Adipocyte (in vitro differentiated cells): ENCODE measurements at places on chromosomes 11 and 22.

- DNase-seq: no peak
Measured at GRCh38 chr22:39382410-39382809, 17.2 kb upstream of the TAB1 start.

GRCh38 chr11:4839851-4840549 lies 9.0 kb downstream of the OR51S1 start:
- no peak for DNase-seq

DNA sequence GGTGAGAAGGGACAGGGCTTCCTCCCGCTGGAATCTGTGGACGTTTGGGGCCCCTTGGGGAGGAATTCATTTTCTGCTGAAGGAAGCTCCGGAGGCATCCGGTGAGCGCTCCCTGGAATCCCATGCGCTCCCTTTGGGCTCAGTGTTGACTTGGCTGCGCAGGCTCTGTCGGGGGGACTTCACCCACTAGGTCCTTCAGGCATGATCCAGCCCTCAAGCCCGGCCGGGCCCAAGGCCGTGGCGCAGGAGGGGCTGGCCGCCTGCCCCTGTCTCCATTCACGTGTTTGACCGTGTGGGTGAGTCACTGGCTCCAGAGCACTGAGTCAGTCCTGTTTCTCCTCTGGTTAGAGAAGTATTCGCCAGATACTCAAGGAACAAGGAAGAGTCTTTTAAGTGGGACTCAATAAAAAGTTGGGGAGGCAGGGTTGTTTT lies 1.4 kb downstream of the CTTN start:
- DNase-seq: peak; percentile 94

- DNase-seq: peak; percentile 77
Measured at GRCh38 chr22:23772649-23773473, at the start of gene MMP11. MMP11 (plus strand) TSS chr22:23772849; CDS start chr22:23772871, 22 bp downstream.

DNA sequence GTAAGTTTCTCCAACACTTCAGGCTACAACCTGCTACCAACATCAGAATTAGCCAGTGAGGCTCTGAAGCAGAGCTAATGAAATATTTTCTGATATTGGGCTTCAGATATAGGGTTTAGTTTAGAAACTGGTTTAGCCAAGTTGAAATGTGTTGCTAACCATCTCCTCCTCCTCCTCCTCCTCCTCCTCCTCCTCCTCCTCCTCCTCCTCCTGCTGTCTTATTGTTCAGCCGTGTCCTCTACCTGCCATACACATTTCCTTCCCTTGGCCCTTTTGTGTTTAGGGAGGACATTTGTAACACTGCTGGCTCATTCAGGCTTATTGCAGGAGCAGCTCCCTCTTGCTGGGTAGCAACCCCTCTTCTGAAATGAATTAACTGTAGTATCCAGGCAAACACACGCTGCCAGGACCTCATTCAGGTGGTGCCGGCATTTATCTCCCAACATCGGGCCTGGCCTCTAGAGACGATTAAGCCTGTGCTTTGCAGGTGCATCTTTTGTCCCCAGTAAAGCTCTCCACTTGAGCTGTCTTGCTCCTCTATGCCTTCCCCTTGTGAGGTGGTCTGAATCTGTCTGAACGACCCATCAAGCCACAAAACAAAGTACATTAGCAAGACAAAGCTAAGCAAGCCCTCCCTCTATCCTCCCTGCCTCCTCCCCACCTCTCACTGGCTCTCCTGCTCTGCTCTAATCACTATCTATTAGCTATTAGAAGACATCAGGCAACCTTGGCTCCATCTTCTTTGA lies 82.9 kb downstream of the KCNJ1 start:
- DNase-seq: no peak

DNA sequence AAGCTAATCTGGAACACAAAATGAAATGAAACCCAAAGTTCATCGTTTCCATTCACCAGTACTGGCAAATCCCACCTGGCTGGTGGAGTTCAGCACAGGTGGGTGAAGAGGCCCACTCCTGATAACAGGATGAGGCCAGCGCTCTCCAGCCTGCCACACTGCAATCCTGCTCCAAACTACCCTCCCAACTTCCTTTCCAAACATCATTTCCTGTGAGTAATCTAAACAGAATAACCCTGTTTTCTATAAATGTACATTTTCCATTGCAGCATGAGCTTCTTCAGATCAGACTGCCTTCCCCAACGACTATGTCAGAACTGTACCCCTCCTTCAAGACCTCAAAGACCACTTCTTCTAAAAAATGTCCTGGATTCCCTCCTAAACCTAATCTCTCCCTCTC lies 15.9 kb upstream of the NFRKB start:
- DNase-seq: no peak

- DNase-seq: no peak
Measured at GRCh38 chr11:2108675-2109491, 30.3 kb downstream of the IGF2 start.

DNA sequence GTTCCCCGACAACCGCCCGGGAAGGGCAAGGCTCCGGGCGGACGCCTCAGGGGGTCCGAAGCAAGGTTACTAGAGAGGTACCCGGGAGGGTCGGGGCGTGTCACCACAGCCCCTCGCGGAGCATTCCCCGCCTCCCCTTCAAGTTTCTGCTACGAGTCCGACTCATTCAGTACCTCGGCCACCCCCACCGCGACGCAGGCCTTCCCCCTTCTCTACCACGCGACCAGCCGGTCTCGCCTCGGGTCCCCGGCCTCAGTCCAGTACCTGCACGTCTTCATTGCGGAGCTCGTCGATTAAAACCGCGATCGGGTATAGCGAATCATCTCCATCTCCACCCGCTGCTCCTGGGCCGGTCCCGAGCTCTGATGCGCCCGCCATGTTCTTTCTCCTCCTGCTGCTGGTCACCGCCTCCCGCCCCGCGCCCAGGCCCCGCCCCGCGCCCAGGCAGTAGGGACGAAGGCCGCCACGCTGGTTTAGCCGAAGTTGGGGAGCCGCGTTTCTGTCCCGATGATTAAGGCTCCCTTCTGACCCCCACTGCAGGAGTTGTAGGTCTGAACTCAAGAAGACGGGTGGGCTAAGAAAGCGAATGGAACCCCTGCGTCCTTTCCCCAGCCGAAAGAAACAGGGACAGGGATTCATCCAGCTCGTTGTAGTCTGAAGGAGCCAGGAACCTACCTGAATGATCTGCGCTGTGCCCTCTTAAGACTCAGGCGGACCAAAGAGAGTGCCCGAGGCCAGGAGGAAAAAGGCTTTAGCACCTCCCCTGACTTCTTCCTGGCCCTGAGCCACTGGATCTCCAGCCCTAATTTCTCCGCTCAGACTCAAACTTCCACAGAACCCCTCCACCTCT lies at the start of gene PPP2R1B:
Gene PPP2R1B, minus strand, starts transcription at position 406 of the 850 bp plus-strand sequence. Its CDS starts 28 bp downstream, at position 378.
- DNase-seq: peak; percentile 92

DNA sequence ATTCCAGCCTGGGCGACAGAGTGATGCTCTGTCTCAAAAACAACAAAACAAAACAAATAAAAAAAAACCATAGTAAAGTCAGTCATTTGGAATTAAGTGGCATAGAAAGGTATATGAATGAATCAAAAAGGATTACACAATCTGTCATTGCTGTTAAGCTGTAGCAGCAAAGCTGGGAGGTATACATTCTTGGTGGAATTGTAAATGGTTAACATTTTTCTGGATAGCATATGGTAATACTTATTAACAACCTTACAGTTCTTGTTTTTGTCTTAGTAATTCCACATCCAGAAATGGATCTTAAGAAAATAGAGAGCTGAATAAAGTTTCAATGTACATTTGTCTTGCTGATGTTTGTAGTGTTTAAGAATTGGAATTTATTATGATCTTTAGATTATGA lies 30.0 kb downstream of the DDX10 start:
- DNase-seq: no peak

- DNase-seq: peak; percentile 22
Measured at GRCh38 chr11:73383249-73384124, 7.3 kb downstream of the RELT start.

DNA sequence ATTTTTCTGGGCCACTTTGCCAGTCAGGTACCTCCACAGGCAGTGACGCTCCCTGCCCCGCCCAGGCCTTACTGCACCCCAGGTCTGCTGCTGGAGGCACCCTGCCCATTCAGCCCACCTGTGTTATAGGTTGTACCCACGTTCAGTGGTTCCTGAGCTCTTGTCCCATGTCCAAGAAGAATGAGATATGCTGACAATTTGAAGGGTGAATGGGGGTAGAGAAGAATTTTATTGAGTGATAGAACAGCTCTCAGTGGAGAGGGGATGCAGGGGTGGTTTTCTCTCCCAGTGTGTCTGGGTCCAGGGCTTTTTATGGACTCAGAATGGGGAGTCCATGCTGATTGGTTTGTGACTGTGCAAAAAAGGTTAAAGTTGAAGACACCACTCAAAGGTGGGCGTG lies 149.7 kb downstream of the LDLRAD3 start:
- DNase-seq: no peak

DNA sequence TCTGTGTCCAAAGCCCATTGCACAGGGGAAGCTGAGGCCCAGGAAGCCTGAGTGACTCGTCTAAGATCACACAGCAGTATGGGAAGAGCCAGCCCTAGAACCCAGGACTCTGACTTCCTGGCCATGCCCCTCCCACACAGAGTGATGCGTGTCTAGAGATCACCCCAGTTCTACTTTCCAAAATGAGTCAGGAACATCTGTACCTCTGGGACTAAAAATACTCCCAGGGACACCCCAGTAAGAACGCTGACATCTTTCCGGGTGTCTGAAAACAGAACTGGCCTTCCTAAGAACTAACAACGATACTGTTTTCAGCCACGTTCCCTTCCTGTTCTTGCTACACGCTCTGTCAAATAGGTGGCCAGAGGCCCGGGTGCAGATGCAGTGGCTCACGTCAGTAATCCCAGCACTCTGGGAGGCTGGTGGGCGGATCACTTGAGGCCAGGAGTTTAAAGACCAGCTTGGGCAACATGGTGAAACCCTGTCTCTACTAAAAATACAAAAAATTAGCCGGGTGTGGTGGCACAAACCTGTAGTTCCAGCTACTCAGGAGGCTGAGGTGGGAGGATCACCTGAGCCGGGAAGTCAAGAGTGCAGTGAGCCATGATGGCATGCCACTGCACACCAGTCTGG lies 21.7 kb upstream of the PDGFB start:
- DNase-seq: no peak

DNA sequence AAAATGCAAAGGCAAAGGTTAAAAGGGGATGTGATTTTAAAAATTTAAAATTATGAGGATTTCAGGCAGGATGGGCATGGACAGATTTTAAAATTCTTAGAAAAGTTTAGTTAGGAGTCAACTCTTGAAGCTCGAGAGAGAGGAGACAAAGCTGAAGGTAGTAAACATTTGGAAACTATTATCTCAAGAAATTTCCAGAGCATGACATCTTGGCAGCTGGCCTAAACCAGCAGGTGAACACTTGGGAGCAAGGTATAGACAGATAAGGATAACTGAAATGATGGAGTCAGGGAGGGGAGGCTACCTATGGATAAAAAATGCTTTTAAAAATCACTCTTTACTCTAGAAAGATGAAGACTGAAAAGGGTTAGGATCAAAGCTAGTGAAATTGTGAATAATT lies 13.7 kb downstream of the POU2AF3 start:
- DNase-seq: no peak

DNA sequence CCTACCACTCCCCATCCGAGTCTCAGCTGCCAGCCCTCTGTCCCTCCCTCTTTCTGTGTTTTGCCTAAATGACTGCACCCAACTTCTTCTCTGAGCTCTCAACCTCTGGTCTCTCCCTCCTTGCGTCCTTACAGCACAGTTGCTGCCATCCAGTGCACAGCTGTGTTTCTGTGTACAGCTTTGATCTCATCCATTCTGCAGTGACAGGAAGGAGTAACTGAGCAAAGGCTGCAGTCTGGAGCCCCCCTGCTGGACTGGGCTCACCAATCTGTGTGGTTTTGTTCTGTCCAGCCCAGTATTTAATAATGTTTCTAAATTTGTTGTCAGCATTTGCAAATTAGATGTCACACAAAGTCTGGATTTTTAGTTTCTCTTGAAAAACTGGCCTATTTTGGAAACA lies 43.8 kb downstream of the PRR5L start:
- no peak for DNase-seq

- DNase-seq: peak; percentile 43
Measured at GRCh38 chr11:18321578-18321968, 367 bp downstream of the HPS5 start.

DNA sequence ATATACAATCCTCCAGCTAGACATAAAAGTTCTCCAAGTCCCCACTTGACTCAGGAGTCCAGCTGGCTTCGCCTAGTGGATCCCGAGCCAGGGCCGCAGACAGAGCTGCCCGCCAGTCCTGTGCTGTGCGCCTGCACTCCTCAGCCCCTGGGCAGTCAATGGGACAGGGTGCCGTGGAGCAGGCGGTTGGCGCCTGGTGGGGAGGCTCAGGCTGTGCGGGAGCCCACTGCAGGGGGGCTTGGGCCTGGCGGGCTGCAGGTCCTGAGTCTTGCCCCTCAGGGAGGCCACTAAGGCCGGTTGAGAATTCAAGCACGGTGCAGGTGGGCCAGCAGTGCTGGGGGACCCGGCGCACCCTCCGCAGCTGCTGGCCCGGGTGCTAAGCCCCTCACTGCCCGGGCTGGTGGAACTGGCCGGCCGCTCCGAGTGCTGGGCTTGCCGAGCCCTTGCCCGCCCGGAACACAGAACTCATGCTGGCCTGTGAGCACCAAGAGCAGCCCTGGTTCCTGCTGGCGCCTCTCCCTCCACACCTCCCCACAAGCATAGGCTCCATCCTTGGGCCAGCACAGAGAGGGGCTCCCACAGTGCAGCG lies 884.8 kb upstream of the LRRC4C start:
- no peak for DNase-seq

DNA sequence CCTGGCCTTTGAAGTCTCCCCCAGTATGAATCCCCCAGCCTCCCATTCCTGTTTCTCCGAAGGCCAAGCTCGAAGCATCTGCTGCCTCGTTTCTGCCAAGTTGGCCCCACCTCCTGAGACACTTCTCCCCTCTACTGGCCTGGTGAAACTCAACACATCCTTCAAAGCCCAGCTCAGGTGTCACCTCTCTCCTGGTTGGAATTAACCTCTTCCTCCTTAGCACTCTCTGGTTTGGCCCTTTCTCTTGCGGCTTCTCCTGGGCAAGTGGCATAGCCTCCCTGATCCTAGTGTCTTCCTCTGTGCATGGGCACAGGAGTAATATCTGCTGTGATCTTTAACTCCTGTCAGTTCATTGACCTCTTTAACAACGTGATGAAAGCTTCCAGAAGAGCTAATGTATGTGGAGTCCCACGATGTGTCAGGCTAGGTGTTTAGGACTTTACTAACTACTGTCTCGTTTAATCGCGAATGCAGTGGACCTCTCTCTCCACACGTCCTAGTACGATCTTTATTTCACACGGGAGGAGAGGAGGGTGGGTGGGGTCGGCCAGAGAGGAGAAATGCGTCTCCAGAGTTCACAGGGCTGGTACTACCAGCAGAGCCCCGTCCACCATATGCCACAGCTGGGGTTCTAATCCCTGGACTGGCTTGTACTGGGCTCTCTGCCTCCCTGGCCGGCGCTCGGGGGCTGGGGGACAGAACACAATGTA lies 826 bp upstream of the PTPRJ start:
- DNase-seq: no peak

DNA sequence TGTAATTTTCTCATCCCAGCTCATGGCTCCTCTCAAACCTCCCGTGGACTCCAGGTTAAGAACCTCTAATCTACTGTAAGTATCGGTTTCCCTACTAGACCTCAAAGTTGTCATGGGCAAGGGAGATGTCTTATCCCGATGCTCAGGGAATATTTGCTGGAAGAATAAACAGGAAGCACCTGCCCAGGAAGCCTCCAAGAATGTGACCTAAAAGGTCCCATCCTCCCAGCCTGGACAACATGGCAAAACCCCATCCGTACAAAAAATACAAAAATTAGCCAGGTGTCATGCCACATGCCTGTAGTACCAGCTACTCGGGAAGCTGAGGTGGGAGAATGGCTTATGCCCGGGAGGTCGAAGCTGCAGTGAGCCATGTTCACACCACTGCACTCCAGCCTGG lies 62.4 kb downstream of the APOL1 start:
- no peak for DNase-seq
